NCI-H446 treated with DMSO at 0.1 percent for 48 hours (cell line): ENCODE measurements at places on chromosomes 2 and 18.

- no peak for DNase-seq
These were observed 54.3 kb downstream of the PKDCC start for GRCh38 chr2:42102024-42102590.

- no peak for DNase-seq
These were observed 223.2 kb downstream of the LRATD1 start for GRCh38 chr2:14855751-14856150.

GRCh38 chr18:2223849-2224248, 347.5 kb downstream of the METTL4 start:
- no peak for DNase-seq

GRCh38 chr2:99854236-99854852, 288.0 kb downstream of the AFF3 start:
- DNase-seq, result no peak

DNA sequence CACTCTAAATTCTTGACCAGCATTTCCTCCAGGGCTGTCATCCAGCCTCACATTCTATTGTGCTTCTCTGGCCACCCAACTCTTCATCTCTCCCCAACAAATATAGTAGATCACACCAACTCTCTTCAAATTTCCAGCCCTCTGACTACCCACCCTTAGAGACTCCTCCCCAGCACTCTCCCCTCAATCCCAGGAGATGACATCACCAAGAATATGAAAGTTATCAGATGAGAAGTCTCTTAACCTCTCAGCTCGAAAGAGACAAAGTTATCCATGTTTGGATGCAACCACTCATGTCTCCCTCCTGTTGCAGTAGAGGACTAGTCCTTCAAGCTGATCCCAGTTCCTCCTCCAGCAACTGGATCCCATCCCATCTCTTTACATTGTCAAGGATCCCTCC, 47.1 kb downstream of the LBH start:
- no peak for DNase-seq

DNA sequence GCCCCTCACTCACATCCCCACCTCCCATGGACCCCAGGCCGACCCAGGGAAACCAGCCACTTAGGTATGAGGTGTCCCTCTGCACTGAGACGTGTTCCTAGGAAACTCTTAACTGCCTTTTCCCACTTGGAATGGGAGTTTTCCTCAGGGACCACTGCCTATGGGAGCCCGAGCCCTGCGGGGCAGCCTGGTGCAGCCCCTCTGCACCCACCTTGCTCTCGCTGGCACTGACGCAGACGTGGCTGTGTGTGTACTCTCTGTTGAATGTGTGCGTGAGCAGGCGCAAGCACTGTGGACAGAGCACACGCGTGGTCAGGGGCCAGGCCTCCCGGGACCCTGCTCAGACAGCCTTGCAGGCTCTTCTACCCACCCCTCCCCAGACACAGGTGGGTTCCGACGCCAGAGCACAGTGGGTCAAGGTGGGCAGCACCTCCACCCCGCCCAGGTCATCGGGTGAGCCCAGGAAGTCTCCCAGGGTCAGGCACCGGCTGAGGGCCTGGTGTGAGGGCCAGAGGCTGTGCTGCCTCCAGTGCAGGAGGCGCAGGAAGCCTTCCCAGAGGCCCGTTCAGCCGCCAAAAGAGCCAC, 30.0 kb downstream of the AQP12A start:
- DNase-seq, result no peak

GRCh38 chr2:235727891-235728799, 234.3 kb downstream of the AGAP1 start:
- no peak for DNase-seq

DNA sequence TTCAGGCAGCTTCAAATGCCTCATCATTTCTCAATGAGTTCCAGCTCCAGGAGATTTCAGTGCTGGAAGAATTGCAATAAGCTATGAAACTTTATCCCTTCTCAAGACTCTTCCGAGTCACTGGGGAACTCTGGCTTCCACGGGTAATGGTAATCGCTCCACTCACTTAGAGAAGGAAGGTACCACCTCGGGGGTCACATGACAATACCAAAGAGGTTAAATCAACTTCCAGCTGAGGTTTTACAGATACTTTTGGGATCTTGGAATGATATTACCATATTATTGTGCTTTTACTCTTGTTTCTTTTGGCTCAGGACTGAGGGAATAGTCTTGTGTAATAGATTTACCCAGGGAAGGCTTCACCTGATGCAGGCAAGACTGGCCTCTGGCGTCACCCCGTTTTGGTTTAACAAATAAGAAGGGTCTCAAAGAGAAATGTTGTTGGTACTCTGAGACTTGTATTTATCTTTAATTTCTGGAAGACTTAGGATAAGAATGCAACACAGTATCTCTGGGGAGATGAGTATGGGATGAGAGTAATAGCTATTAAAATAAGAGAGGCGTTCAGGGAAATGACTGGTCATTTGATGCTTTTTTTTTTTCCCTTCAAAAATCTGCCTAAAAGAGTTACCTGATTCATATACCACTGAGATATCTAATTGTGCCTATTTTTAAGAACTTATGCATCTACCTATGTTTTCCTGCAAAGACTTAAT, 316.9 kb upstream of the ZEB2 start:
- no peak for DNase-seq

DNA sequence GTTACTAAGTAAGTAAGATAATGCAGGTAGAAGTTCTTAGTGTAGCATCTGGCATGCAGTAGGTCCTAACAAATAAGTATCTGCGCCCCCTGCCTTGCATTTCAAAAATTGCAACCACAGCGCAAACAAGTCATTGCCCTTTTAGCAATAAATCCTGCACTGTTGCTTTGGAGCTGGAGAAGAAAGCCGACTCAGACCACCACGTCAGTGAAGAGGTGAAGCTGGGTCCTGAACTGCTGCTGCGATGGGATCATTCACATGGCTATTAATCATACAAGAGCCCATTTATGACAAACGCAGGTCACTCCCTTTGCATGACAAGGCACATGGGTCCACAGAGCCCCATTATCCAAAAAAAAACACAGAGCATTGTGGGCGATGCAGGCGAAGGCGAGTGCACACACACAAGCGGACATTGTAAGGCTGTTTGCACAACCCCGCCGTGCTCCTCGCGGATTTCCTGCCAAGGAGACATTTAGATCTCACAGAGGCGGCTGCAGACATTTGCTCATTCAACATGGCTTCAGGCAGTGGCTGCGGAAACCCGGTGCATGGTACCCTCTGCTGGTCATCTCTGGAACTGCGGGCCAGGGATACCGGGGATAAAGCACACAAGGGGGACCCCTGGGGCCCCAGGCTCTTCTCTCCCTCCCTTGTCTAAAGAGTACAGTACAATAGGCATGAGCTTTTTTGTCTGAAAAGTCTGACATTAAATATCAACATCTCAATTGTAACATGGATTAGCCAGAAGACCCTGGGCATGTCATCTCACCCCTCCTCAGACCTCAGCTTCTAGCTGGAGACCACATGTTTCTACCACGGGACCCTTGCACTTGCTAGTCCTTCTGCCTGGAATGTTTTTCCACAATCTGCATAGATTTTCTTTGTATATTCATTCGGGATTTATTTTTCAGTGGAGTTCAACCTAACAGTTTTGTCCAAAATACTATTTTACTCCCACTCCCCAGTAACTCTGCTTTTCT, 56.7 kb downstream of the CYRIA start:
- DNase-seq, result peak; percentile 51

GRCh38 chr2:229181641-229182040, 89.4 kb downstream of the PID1 start:
- DNase-seq, result no peak

GRCh38 chr2:204483608-204484081, 61.6 kb upstream of the PARD3B start:
- DNase-seq, result peak; percentile 11

DNA sequence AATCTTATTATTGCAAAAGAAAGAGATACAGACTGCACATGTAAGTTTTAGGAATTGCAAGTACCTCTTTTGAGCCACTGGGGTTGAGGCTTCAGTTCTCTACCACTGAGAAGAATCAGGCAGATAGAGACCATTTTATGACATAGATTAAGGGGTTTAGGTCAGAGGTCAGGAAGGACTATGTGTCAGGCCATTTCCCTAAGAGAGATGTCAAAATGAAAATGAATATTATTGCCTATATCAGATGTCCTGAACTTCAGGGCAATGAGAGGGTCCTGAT, 113.7 kb downstream of the GATA6 start:
- DNase-seq, result no peak

DNA sequence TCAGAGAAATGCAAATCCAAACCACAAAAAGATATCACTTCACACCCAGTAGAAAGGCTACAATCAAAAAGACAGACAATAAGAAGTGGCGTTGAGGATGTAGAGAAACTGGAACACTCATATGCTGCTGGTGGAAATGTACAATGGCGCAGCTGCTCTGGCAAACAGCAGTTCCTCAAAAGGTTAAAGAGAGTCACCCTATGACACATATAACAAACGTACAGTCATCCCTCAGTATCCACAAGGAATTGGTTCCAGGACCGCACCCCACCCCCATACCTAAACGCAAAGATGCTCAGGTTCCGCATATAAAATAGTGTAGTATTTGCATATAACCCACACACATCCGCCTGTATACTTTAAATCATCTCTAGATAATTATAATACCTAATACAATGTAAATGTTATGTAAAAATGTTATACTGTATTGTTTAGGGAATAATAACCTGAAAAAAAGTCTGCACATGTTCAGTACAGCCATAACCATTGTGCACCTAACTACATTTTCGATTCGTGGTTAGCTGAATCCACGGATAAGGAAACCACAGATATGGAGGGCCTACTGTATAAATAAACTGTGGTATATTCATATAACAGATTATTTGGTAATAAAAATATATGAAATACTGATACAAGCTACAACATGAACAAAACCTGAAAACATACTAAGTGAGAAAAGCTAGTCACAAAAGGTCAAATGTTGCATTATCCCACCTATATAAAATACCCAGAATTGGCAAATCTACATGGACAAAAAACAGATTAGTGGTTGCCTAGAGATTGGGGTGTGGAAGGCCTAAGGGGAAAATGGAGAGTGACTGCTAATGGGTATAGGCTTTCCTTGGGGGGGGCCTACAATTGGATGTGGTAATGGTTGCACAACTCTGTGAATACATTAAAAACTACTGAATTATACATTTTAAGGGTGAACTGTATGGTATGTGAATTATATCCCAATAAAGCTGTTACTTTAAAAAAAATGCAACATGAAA, 37.5 kb downstream of the UXS1 start:
- no peak for DNase-seq

DNA sequence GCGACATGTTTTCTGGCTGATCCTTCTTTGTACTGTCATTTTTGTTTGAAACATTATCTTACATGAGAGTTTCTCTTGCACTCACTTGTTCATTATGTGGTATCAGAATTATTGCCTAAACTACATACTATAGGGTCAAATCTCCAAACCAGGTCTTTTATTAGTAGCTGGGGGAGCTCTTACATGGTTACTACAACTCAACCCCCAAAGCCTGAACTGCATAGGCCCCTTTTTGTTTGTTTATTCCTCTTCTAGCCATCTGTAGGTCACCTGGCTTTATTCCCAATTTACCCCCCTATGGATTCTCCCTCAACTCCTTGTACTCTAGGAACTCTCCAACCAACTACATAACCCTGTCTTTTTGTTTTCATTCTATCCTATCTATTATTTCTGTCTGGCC, 46.7 kb downstream of the PUM2 start:
- DNase-seq, result no peak
